ACHN (cell line): ENCODE measurements at places on chromosomes 4 and X.

DNA sequence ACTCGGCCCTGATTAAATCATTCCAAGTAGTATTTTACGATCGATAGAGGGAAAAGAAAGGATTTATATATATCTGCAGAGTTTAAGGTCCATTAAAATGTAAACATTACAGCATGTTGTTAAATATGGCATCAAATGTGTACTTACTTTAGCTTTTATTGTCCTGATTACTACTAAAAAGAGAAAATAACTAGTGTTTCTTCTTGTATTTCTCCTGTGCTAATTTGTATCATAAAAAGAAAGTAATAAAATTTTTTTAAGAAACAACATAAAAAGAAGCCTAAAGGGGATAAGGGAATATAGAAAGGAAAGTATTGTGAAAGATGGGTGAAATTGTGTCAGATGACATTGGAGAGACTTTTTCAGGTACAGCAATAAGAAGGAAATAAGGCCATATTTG is 300.3 kb upstream of the ARSJ start:
- DNase-seq, result no peak

- DNase-seq, result no peak
Measured at GRCh38 chr4:9825049-9825448, 43.6 kb downstream of the DRD5 start.

DNA sequence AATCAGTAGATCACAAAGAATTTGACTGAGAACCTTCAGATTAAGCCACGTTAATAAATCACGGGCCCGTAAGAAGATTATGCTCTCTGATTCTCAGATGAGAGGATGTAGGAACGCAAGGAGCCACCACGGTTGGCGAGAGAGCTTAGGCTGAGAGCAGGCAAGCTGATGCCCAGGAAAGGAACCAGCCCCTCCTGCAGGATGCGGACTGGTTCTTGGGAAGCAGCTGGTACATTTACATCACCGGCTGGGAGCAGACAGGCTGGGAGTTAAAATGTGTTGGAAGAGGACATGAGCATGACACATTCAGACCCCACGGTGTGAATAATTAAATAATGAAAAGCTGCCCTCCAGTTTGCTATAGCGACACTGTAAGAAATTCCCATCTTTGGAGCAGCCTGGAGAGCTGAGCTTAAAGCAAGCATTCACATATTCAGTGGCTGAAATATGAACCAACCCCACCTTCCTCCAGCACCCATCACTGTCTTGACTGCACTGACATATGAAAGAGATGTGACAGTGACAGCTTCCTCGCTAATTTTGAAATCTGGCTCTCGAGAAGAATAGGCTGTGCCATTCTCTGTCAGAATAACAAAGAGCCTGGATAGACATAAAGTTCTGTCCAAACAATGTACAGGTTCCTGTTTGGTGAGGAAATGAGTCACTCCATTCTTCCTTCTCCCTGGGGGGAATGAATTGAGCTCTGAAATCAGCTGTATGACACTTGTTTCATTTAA is 33.1 kb downstream of the LNX1 start:
- no peak for DNase-seq

DNA sequence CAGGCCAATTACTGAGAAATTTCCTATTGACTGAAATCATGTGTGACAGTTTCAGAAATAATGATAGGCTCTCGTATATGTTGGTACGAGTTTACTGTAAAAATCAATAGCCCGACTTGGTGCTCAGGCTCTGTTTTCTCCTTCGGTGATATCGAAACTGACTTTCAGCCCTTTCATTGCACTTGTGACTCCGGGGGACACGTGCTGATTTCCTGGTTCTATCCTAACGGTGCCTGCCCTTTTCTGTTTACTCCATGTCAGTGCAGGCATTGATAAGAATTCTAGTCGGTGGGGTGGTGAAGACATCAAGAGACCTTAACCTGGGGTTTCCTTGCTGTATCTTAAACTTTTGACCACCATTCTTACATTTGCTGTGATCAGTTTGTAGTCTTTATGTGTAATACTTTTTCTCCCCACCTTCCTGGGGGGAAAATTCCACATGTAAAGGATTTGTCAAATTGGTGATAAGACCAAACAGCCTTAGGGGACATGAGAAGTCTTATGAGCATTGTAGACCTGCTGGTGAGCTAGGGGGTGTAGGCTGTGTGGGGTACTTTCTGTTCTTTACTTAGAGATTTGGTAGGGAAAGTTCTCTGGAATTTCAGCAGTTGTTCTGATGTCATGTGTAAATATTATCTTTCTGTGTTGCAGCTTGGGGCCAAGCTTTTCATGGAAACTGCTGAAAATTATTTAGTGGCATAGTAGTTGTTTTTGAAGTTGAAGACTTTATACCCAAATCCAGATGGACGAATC is 52.7 kb downstream of the TMEM131L start:
- DNase-seq, result no peak

GRCh38 chr4:29307755-29308154 is 1412.4 kb upstream of the PCDH7 start:
- DNase-seq, result no peak

DNA sequence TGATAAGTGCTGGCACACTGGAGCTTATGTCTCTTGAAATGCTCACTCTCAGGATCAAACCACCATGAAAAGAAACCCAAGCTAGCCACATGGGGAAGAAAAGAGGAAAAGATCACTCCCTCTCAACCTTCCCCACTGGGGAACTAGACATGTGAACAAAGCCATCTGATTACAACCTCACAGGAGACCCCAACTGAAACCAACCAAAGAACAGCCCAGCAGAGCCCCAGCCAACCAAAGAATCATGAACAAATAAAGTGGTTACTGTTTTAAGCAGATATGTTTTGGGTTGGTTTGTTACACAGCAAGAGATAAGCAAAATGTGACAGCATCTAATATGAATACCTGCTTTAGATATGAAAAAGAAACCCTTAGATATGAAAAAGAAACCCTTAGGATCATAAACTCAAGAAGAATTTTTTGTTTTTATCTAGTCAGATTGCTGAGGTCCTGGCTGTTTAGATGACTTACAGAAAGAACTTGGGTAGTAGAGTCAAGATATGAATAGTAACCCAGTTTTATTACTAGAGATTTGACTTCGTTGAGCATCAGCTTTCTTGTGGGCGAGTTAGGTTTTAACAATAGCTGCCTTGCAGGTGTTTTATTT is 23.7 kb upstream of the TLR7 start:
- DNase-seq, result no peak

DNA sequence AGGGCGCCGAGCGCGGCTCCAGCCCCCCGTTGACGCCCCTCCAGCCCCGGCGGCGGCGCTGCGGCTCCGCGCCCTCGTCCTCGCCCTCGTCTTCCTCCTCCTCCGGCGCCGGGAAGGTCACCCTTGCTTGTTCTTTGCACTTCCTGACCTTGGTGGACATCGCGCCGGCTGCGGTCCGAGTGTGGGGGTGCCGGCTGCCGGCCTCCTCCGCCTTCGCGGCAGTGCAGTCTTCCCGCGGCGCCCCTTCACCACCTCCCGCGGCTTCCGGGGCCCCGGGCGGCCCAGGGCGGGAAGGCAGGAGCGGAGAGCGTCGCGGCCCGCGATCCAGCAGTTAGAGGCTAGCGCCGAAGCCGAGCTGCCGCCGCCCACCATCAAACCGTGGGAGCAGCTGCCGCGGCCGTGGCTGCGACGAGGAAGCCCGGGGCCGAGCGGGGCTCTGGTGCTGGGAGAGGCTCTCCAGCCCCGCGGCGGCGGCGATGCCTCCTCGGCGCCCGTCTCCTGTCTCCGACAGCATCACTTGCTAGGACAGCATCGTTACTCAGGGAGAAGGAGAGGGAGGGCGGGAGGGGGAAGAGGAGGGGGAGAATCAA is at the start of gene TRPC3:
TRPC3 (minus strand) TSS at position 540 of the 590 bp plus-strand sequence; CDS start at position 160, 380 bp downstream.
- peak; percentile 14 for DNase-seq

GRCh38 chrX:34879886-34880285 is 62.7 kb upstream of the FAM47B start:
- no peak for DNase-seq

DNA sequence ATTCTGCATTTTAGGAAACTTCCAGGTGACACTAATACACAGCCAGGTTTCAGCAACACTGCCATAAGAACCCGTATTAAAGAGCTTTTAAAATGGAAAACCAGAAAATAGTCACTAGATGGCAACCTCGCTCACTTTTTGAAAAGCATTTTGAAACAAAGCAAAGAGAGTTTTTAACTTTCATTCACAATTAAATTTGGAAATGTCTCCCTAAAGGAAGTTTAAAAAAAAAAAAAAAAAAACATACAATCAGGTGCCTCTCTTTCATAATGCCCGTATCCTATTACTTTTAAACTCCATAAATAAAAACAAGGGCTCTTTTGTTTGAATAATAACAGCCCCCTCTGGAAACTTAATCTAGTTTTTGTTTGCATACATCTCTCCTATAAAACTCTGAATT is 20.3 kb downstream of the MEPE start:
- peak; percentile 65 for DNase-seq
